Hindlimb muscle (tissue), 1 donor: ENCODE measurements at places on chromosomes 6 and 20.

GRCh38 chr6:86938814-86939213, 1.5 kb downstream of the HTR1E start:
- DNase-seq: no peak

DNA sequence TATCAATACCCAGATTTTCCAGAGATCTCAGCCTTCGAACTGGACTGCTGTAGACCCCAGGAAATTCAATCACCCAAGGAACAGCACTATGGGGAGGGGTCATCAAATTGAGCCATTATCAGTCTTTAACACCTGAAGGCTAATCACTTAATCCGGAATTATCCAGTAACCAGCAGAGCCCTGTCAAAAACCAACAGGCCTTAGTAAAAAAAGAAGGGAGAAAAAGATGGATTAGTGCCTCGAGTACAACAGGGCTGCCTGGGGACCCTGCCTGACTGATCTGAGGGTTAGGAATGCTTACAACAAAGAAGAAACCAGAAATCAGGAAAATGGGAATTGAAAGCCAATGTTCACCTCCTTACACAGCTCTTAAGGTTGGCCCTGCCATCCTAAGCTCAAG, 7.6 kb downstream of the RRAGD start:
- no peak for DNase-seq

DNA sequence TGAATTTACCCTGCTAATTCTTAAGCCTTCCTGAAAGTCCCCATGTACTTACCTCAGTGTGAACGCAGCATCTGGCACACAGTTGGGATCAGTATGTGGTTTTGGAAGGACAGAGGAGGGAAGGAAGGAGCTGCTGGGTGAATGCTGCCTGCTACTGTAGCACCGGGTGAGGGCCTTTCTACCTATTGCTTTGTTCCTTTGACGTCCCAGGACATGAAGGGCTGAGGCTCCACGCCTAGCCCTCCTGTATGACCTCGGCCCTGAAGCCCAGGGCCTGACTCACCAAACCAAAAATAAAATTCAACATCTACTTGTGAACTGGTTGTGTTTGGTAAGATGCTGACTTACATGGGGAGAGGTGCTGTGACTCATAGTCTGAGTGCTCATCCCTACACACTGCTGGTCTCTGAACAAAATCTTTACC, 51.1 kb downstream of the ARID1B start:
- DNase-seq: no peak

DNA sequence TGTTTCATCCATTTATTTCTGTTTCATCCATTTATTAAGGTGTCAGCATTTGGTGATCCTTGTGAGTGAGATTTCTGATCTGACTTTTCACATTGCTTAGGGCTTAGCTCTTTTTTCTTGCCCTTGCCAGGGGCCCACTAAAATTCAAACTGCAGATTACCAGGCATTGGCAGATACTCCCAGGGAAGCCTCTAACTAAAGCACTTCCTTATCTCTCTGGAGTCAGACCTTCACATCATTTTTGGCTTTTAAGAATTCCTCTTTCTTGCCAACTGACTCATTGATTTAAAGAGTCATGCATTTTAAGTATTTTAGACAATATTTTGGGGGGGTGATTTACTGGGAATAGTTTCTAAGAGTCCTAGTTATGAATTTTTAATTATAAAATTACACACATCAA, 2.6 kb upstream of the WFDC8 start:
- no peak for DNase-seq

- DNase-seq: peak; percentile 81
Measured at GRCh38 chr6:24126586-24127192, 674 bp downstream of the NRSN1 start.

GRCh38 chr6:154938221-154938580, 56.9 kb upstream of the TIAM2 start:
- DNase-seq: no peak

DNA sequence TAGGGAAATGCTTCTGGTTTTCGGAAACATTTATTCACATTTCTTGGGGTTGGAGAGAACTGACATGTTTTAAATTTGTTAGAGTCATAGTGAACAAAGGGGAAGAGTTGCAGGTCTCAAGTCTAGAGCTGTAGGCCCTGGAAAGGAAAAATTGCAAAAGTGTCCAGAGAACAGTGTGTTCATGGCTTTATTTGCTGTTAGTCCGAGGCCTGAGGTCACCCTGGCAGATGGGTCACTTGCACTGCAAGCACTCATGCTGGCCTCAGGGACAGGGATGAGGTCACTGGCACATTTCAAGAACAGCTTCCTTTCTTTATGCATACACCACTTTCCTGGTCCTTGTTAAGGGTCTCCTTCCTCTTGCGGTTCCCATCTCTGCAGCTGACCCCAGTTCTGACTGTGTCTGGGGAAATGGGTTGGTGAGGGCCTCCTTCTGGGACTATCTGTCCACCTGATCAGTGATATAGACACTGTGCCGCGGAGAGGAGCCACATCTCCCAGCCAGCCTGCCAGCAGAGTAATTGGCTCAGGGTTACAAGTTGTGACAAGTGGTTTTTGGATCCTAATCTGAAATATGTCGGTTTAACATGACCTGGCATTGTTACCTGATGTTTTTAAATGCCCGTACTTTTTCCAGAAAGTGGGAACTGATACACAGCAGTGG, 194.0 kb downstream of the EYA4 start:
- DNase-seq: no peak

- DNase-seq: no peak
Measured at GRCh38 chr20:44809380-44810060, 826 bp downstream of the RIMS4 start.

DNA sequence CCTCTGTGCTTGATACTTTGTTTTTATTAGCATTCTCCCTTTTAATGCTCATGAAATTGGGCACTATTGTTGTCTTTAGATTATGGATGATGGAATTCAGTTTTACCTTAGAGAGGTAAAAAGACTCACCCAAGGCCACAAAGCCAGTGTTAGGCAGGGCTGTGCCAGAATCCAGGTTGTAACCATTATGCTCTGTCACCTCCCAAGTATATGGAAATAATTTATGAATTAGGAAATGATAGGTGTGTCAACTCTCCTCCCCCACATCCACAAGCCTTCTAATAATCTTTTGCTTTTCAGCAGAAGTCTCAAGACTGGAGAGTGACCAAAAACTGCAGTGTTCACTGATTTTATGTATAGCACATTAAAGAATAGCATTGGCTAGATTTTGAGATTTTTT, 13.0 kb downstream of the DCBLD1 start:
- no peak for DNase-seq

GRCh38 chr6:168452685-168453377, 11.8 kb downstream of the SMOC2 start:
- no peak for DNase-seq

DNA sequence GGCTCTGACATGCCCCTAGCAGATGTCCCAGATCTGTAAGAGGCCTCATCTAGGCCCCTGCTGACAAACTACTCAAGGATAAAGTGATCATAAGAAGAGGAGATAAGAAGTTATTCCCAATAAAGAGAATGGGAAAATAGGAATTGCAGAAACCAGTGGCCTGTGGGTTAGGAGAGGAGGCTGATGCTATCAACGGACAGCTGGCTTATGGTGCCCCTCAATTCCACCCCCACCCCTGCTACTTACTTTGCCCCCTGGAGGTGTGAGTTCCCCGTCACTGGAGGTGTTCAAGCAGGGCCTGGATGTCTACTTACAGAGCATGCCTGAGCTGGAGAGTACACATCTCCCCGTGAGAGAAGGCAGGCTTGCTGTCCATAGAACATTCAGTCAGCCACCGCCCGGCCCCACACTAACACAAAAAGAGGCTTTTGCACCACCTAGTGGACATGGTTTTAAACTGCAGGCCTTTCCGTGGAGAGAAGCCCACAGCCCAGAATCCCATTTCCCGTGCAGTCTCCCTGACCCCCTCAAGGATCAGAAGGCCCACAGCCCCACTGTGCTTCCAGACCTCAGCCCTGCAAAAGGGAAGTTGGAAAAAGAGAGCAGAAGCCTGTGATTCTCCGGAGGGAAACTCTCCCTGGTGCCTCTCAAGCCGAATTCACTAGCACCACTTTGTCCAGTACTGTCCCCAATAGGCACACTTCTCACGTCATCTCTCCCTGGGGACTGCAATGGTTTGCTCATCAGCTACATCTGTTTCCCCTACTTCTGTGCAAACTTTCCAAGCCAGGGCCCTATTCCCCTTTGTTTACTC, 23.8 kb upstream of the BNIP5 start:
- peak; percentile 83 for DNase-seq

GRCh38 chr6:53440336-53440945, 91.7 kb upstream of the ELOVL5 start:
- DNase-seq: no peak

DNA sequence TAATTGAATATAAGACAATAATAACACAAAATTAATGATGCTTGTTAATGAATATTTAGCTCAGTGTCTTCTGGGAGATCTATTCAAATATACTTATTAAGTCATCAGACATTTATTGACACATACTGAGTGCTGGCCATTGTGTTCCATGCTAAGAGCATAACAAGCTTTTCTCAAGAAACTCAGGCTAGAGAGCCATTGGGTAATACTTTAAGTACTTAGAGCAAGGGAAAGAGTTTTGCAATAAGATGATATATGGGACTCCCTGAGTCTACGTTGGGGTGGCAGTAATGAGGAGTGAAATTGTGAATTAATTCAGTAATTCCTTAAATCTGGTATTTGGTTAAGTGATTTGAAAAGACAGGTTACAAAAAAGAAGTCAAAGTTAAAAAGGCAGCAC, 11.1 kb downstream of the TMEM200A start:
- no peak for DNase-seq

DNA sequence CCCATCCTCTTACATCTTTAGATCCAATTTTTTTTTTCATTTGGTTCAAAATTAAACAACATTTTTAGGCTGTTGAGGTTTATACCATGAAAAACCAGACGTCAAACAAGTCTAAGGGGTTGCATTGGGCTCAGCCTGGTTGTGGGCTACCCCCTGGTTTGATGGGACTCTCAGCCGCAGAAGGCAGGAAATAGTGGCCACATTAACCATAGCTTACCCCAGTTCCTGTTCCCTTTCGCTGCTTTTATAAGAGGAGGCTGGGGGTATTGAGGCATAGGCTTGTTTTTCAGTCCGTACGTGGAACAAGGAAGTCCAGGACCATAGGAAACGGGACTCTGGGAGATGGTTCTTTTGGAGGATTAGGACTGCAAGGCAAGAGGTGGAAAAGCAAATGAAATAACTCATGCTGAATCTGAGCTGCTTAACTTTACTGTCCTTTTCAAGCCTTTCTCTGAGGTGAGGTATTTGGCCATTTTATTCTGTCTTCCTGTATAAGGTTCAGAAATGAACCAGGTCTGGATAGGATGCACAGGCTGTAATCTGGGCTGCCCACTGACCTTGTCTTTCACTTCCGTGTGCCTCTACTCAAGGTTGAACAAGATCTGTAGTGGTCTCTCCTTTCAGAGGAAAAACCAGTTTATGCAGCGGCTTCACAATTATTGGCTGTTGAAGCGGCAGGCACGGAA, 7.7 kb downstream of the BRPF3 start:
- DNase-seq: no peak

GRCh38 chr20:44601801-44602204, 19.4 kb downstream of the PKIG start:
- DNase-seq: peak; percentile 90

DNA sequence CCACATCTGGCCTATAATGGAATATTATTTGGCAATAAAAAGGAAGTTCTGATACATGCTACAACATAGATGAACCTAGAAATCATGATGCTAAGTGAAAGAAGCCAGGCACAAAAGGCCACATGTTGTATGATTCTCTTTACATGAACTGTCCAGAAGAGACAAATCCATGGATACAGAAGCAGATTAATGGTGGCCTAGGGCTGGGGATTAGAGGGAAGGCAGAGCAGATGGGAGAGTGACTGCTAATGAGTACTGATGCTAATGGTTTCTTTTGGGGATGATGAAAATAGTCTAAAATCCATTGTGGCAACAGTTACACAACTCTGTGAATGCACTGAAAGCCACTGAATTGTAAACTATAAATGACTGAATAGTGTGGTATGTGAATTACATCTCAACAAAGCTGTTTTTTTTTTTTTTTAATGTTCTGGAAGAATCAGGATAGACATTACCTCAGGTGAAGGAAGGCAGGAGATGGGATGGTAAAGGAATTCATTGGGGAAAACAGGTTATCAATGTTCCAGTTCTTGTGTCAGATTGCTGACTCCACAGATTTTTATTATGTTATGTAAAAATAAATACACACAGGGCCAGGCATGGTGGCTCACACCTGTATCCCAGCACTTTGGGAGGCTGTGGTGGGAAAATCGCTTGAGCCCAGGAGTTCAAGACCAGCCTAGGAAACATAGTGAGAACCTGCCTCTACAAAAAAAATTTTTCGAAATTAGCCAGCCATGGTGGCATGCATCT, 8.9 kb upstream of the SOX12 start:
- DNase-seq: no peak

DNA sequence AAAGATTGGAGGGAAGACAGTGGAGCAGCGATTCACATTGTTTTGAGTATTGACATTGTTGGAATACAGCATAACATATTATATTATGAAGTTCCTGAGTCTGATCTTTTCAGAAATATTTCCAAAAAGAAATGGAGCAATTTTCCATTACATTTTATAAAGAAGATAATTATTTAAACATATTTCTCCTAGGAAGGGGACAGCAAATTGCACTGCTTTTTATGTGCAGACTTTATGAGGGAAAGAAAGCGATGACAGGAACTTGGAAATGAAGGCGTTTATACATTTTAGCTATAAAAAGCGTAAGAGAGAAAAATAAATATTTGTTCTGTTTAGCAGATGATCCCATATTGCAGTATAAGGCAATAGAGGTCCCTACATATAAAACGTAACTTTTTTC, 117.0 kb upstream of the EDN1 start:
- peak; percentile 76 for DNase-seq

GRCh38 chr20:6956574-6956973, 189.1 kb downstream of the BMP2 start:
- no peak for DNase-seq

DNA sequence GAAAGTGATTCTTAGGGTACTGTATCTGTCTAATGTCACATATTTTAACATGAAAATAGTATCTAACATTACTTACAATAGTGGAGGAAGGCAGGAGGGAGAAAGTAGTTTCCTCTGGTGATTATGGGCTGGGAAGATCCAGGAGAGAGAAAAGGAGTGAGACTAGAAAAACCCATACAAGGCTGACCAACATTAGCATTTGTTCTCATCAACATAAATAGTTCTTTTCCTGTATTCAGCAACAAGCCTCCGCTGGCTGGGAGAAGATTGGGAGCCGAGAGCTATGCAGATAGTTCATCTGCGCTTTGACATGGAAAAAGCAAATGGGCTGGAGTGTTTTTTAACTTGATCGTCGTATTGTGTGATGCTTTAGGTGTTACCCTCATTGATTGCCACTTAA, 239.4 kb downstream of the PHACTR1 start:
- DNase-seq: no peak

GRCh38 chr6:138797806-138798446, 2.0 kb downstream of the ECT2L start:
- no peak for DNase-seq
